ENCODE measurements at places on chromosomes 11 and 22.

DNA sequence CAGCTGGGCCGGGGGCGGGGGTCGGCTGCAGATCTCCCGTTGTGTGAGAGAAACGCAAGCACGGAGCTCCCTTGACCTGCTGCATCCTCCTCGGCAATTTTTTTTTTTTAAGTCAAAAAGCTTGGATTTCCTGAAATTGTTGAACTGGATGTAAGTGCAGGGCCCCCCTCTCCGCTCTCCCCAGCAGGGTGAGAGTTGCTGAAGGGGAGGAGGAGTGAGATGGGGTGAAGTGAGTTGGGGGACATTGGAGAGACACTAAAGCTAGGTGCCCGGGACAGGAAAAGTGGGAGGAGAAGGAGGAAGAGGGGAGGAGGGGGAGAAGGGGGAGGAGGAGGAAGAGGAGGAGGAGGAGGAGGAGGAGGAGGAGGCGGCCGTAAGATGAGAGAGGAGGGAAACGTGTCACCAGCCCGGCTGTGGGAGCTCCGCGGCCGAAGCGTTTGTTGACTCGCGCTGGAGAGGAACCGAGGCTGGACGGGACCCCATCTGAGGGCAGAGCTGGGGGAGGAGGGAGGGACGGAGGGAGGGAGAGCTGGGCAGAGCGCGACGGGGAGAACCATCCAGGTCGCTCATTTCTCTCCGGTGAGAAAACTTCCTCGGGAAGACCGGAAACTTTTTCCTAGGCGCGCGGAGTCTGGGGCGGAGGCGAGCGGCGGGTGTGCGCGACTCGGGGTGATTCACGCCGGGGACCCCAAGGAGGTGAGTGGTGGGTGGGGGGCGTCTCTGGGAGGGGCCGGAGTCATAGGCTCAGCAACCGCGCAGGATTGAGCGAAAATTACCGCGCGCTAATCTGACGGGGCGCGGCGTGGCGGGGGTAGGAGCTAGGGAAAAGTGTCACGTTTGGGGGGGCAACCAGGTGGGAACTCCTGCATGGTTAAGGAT lies 80.2 kb downstream of the PRR5L start:
- peak overlapping the region; percentile 97 for H3K4me3 ChIP-seq
- no peak for DNase-seq
- H3K27me3 ChIP-seq: peaks cover 37% of the 10 kb centered on the region
- peaks cover 59% of the 10 kb centered on the region for H3K4me1 ChIP-seq

DNA sequence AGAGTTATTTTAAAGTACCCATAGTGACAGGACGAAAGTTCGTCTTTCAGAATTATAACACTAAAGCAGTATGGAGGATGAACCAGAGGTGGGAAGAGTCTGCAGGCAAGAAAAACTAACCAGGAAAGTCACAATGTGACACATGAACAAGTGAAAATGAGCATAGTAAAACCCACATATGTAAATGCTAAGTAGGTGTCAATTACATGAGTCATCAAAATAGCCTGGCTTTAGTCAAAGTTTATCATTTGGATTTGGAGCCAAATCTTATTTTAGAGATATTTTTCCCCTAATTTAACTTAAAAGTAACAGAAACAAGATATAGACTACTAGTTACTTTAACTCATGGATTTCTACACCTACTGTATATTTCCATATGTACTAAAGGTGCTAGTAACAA lies 159.8 kb downstream of the GRIA4 start:
- no peak for DNase-seq
- no peak overlapping the region for H3K4me3 ChIP-seq
- H3K27me3 ChIP-seq: no peaks in the 10 kb centered on the region
- H3K4me1 ChIP-seq: no peaks in the 10 kb centered on the region
- H3K36me3 ChIP-seq: no peaks in the 10 kb centered on the region
- no peak overlapping the region for H3K27ac ChIP-seq

GRCh38 chr11:61745781-61746441 lies 6.5 kb upstream of the MYRF start:
- H3K36me3 ChIP-seq: no peaks in the 10 kb centered on the region
- H3K27me3 ChIP-seq: peaks cover 6% of the 10 kb centered on the region
- no peak for DNase-seq
- no peak overlapping the region for H3K27ac ChIP-seq
- no peaks in the 10 kb centered on the region for H3K4me1 ChIP-seq
- H3K4me3 ChIP-seq: no peak overlapping the region

DNA sequence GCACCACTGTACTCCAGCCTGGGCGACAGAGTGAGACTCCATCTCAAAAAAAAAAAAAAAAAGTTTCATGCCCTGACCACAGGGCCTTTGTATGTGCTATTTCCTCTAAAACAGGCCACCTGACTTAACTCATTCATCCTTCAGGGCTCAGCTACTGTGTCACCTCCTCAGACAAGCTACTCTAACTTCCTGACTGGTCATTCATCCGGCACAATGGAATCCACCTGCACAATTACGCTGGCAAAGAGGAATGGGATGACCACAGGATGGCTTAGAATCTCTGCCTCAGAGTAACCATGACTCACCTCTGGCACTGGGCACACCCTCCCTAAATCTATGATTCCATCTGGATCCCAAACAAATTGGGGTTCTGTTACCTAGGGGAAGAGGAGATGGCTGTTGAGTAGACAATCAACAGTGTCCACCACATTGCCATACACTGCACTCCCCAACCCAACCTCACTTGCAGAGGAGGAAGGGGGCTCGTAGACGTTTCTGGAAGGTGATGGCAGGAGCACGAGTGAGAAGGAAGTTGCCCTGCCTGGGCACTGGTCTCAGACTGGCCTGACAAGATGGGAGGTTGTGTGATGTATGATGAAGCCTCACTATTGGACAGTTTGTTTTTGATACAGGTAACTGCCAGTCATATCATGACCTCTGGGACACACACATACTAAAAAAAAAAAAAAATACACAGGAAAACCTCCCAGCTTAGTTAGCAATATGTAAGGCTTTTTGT lies 22.8 kb upstream of the HMOX1 start:
- no peak overlapping the region for H3K4me3 ChIP-seq
- no peaks in the 10 kb centered on the region for H3K4me1 ChIP-seq
- H3K36me3 ChIP-seq: no peaks in the 10 kb centered on the region
- no peak for DNase-seq
- peaks cover 9% of the 10 kb centered on the region for H3K27me3 ChIP-seq
- no peak overlapping the region for H3K27ac ChIP-seq

DNA sequence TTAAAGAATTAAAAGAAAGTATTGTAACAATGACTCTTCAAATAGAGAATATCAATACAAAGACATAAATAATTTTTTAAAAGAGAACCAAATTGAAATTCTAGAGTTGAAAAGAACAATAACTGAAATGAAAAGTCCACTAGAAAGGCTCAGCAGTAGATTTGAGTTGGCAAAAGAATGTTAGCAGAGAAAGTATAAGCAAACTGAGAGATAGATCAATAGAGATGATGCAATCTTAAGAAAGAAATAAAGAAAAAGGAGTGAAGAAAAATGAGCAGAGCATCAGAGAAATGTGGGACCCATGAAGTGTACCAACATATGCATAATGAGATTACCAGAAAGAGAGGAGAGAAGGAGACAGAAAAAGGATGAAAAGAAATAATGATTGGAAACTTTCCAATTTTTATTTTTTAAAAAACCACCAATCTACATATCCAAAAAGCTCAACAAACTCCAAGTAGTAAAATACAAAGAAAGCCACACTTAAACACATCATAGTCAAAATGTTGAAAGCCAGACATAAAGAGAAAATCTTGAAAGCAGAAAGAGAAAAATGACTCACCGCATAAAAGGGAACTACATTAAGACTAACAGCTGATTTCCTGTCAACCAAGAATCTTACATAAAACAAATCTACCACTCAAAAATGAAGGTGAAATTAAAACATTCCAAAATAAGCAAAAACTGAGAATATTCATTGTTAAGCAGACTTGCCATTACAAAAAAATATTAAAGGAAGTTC lies 20.9 kb downstream of the NCF4 start:
- H3K27me3 ChIP-seq: peaks cover 2% of the 10 kb centered on the region
- peak overlapping the region; percentile 71 for H3K27ac ChIP-seq
- H3K36me3 ChIP-seq: peaks cover 30% of the 10 kb centered on the region
- H3K4me3 ChIP-seq: no peak overlapping the region
- peaks cover 14% of the 10 kb centered on the region for H3K4me1 ChIP-seq

- no peak for DNase-seq
- no peaks in the 10 kb centered on the region for H3K4me1 ChIP-seq
- H3K4me3 ChIP-seq: no peak overlapping the region
- no peaks in the 10 kb centered on the region for H3K36me3 ChIP-seq
- no peaks in the 10 kb centered on the region for H3K27me3 ChIP-seq
Measured at GRCh38 chr11:97414801-97415200, 1025.0 kb downstream of the JRKL start.

GRCh38 chr11:85540635-85541205 lies 86.4 kb downstream of the DLG2 start:
- no peaks in the 10 kb centered on the region for H3K36me3 ChIP-seq
- no peaks in the 10 kb centered on the region for H3K27me3 ChIP-seq
- no peak overlapping the region for H3K4me3 ChIP-seq
- H3K4me1 ChIP-seq: no peaks in the 10 kb centered on the region
- no peak for DNase-seq
- no peak overlapping the region for H3K27ac ChIP-seq

GRCh38 chr11:33412241-33412640 lies 155.1 kb downstream of the HIPK3 start:
- H3K27me3 ChIP-seq: peaks cover 19% of the 10 kb centered on the region
- H3K36me3 ChIP-seq: no peaks in the 10 kb centered on the region
- H3K4me1 ChIP-seq: no peaks in the 10 kb centered on the region
- no peak overlapping the region for H3K27ac ChIP-seq

DNA sequence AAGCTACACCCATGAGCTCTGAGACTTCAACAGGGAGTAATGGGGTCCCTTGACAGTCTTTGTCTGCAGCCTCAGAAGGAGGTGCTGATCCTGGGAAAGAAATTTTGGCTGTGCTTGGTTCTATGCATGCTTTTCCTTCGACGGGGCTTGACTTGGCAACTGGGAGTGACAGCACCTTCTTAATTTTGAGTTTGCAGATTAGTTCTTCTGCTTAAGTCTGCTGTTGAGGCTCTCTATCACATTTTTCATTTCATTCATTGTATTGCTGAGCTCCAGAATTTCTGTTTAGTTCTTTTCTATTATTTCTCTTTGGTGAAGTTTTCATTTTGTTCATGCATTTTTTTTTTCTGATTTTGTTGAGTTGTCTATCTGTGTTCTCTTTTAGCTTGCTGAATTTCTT lies 125.6 kb downstream of the SNX19 start:
- DNase-seq: no peak
- no peaks in the 10 kb centered on the region for H3K36me3 ChIP-seq
- H3K27ac ChIP-seq: no peak overlapping the region
- H3K27me3 ChIP-seq: peaks cover 8% of the 10 kb centered on the region
- no peak overlapping the region for H3K4me3 ChIP-seq
- H3K4me1 ChIP-seq: no peaks in the 10 kb centered on the region

DNA sequence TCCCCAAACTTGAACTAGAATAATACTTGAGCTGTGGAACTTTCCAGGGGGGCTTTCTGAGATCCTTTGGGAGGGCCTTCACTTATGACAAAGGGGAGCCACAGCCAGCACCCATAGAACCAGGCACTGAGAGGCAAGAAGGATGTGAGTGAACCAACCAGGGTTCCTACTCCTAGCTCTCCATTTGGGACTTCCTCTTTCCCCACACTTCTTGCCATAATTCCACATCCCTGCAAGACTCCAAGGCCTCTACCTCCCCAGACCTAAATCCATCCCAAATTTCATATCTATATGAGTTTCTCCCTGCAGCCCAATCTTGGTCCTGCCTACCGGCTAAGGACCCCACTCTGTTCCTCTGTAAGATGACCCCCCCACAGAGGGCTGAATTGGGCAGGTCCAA lies 31.5 kb downstream of the NRXN2 start:
- no peak for DNase-seq
- H3K36me3 ChIP-seq: no peaks in the 10 kb centered on the region
- H3K4me1 ChIP-seq: peaks cover 23% of the 10 kb centered on the region
- no peak overlapping the region for H3K4me3 ChIP-seq

DNA sequence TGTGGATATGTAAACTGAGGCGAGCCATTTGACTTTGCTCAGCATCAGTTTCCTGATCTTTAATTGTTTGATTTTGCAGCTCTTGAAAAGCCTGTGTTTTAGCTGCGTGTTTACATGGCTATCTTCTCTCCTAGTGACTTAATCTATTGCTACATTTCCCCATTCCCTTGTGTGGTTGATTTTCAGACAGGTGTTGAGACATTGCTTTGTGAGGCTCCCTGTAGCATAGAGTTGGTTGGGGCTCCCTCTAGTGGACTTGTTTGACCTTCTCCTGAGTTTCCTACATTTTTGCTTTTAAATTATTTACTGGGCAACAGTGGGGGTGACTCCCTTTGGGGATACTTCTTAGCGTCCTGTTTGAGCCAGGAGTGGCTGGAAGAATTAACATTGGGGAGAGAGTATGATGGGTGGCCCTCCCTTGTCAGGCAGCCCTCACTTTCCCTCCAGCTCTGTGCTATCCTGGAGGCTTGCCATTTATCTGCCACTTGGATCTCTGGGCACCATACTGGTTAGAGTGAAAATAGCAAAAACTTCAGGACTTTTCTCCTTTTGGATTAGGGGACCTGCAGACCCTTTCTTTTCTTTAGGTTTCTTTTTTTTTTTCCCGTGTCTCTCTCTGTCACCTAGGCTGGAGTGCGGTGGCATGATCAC lies 9.2 kb upstream of the CBL start:
- peak; percentile 60 for DNase-seq
- no peaks in the 10 kb centered on the region for H3K36me3 ChIP-seq
- peaks cover 9% of the 10 kb centered on the region for H3K4me1 ChIP-seq
- H3K27ac ChIP-seq: no peak overlapping the region
- no peak overlapping the region for H3K4me3 ChIP-seq

DNA sequence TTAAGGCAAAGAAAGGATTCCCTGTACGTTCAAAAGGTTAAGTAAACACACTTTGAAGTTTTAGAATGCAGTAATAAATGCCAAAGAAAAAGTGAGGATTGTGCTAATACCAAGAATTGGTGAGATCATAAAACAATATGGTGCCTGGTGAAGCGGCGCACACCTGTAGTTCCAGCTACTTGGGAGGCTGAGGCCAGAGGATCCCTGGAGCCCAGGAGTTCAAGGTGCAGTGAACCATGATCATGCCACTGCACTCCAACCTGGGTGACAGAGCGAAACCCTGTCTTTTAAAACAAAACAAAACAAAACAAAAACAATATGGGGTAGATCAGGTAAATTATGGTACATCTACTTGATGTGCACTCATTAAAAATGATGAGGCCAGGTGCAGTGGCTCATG lies 73.4 kb upstream of the APOA1 start:
- H3K36me3 ChIP-seq: peaks cover 10% of the 10 kb centered on the region
- H3K4me1 ChIP-seq: peaks cover 6% of the 10 kb centered on the region
- H3K27me3 ChIP-seq: no peaks in the 10 kb centered on the region
- no peak for DNase-seq
- no peak overlapping the region for H3K27ac ChIP-seq

GRCh38 chr11:827897-828192 lies at the start of gene CRACR2B:
Gene CRACR2B (plus strand): TSS chr11:827919. CDS start chr11:828608, 689 bp downstream.
- peaks cover 6% of the 10 kb centered on the region for H3K4me1 ChIP-seq
- DNase-seq: no peak
- peak within 1 kb of the TSS; percentile 77 for H3K4me3 ChIP-seq
- H3K36me3 ChIP-seq: peaks cover 2% of the 10 kb centered on the region
- peak within 1 kb of the TSS; percentile 5 for H3K27ac ChIP-seq
- H3K27me3 ChIP-seq: peaks cover 37% of the 10 kb centered on the region

GRCh38 chr11:73584831-73585230 lies 13.1 kb downstream of the FAM168A start:
- H3K4me1 ChIP-seq: peaks cover 14% of the 10 kb centered on the region
- no peak overlapping the region for H3K4me3 ChIP-seq
- DNase-seq: no peak
- peaks cover 5% of the 10 kb centered on the region for H3K36me3 ChIP-seq
- H3K27ac ChIP-seq: no peak overlapping the region

- H3K27me3 ChIP-seq: no peaks in the 10 kb centered on the region
- H3K4me1 ChIP-seq: no peaks in the 10 kb centered on the region
- no peak overlapping the region for H3K4me3 ChIP-seq
- no peaks in the 10 kb centered on the region for H3K36me3 ChIP-seq
- no peak for DNase-seq
- no peak overlapping the region for H3K27ac ChIP-seq
Measured at GRCh38 chr22:26825960-26826935, 168.9 kb downstream of the MIAT start.

Measured in activated T-helper 1 cell treated with anti-CD3 and anti-CD28 coated beads, Interleukin-12 subunit alpha, Interleukin-12 subunit beta, Interleukin-2, Interleukin-4 antibody, amounts not matched to agents 30 ng/mL and 10 ng/mL and 1 ng/mL, durations not matched to agents 14 hours and 24 hours and 36 hours (primary cell).